ENCODE measurements at places on chromosomes 3 and 15. TPM values are rescaled to one million over a fixed set of nuclear protein-coding genes. Genes with fewer than 3 reads are reported as not detected.

DNA sequence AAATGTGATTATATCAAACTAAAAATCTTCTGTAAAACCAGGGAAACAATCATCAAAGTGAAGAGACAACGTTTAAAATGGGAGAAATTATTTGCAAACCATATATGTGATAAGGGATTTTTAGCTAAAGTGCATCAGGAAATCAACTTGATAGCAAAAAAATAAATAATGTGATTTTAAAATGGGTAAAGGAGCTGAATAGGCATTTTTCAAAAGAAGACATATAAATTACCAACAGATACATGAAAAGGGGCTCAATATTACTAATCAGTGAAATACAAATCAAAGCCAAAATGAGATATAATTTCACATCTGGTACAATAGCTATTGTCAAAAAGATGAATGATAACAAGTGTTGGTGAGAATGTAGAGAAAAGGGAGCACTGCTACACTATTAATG is 537.6 kb upstream of the NAALADL2 start:
- DNase-seq, result no peak

DNA sequence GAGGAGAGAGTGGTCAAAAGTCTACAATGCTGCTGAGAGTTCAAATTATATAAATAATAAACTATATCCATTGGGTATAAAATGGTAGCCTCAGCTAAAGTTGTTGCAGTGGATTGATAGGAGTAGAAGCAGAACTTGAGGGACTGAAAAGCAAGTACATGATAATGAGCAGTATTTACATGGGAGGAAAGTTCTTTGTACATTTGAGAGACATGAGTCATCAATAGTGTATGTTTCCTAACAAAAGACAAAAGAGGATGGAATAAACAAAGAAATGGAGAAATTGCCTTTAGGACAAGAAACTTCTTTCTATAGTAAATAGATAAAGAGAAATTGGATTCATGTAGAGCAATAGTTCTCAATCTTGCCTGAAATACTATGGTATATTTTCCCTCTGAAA is 110.0 kb upstream of the PLSCR5 start:
- no peak for DNase-seq

- no peak for DNase-seq
Measured at GRCh38 chr3:58361866-58362265, 29.2 kb downstream of the PXK start.

DNA sequence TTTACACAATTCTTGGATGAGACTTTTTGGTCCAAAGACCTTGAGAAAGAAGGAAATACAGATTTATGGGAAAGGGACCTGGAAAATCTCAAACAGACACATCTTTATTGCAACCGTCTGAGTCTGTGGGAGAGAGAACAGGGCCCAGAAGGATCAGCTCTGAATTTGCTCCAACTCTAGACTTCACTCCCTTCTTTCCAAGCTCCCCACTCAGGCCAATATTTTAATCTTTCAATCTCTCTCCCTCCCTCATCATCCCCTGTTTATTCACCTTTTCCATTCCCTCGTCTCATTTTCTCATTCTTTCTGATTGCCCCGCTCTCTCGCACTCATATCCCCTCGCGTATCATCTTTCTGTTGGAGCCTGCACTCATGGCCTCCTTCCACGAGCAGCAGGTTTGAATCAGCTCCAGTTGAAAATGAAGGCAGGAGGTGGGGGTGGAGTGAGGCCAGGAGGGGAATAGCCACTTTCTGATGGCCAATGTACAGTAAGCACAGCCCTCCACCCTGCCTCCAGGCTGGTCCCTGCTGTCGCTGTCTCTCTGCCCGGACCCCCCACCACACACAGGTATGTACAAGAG is 63.6 kb upstream of the BOC start:
- DNase-seq, result no peak

DNA sequence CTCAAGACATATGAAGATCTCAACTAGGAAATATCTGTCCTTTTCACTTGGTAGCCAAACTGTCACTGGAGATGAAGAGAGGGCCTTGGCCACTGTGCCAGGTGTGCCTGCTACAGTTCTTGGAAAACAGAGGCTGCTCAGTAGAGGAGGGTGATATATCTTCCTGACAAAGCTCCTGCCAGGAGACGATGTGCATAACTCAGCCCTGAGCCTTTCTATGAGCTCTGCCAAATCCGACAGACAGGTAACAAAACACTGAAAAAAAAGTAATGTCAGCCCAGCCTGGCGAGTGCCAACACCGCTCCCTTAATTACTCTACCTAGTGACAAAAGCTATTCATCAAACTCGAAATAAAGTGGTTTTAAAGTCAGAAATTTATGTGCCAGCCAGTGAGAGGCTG is 123.2 kb downstream of the MFSD1 start:
- no peak for DNase-seq

GRCh38 chr3:149663966-149664365 is 6.1 kb upstream of the WWTR1 start:
- DNase-seq, result no peak

DNA sequence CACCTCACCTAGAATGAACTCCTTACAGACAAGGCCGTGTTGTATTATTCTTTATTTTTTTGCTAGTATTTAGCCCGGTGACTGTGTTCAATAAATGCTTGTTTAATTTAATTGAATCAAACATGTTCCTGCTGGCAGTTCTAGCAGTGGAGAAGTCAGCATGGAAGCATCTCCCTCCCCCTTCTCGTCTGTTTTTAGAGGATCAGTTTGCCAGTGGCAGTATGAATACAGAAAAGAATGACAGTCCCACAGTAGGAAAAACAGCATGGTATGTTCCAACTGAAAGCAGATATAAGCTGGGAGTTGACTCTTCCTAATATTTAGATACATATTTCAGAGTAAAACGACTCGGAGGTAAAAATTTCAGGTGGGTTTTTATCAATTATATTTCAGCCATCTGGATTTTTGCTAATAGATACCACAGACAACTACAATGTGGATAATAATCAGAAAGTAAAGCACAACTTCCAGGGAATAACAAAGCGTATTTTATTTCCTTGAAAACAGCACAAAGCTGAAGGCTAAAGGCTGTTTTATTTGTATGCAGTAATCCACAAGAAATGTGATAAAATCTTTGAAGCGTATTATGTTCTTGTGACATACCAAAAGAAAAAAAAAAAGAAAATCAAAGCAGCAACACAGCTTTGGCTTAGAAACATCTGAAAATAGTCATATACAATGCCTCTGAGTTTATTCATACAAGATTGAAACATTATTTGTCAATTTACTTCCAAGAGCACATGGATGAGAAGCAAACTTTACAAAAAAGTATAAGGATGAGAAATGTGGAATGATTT is 244.5 kb upstream of the KCNMB2 start:
- no peak for DNase-seq

- peak; percentile 76 for DNase-seq
Measured at GRCh38 chr3:46558184-46559043, 7.7 kb downstream of the LRRC2 start.

- DNase-seq, result no peak
Measured at GRCh38 chr3:187920913-187921312, 175.6 kb upstream of the BCL6 start.

- no peak for DNase-seq
Measured at GRCh38 chr3:13621381-13622221, 72.7 kb downstream of the FBLN2 start.

- DNase-seq, result no peak
Measured at GRCh38 chr15:38560456-38560926, 4.1 kb downstream of the RASGRP1 start.

- DNase-seq, result no peak
Measured at GRCh38 chr15:95503640-95504225, 826.8 kb upstream of the NR2F2 start.

DNA sequence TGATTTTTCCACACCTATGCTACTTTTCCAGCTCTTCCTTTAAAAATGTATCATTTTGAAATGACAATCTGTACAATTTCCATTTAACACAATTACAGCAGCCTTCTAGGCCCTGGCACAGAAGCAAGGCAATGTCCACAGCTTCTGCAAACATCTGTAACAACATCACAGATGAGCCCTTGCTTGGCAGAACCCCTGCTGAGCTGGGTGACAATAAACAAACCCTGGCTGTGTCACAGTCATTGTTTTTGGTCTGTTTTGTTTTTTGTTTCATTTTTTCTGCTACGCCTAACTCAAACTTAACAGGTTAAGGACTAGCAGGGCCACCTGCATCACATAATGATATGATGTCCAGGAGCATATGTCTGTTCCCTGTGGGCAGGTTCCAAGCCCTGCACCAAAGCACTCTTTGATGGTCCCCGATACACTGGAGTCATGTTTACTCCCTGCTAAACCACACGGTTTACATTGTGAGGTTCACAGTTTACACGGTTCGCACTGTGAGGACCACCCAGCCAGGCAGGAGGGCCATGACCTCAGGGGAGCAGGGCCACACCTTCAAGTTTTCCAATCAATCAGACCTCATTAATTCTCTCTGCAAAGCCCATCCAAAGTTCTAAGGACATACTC is 186.8 kb upstream of the CHRNA7 start:
- no peak for DNase-seq

- no peak for DNase-seq
Measured at GRCh38 chr3:57675530-57675929, 17.3 kb downstream of the DENND6A start.

DNA sequence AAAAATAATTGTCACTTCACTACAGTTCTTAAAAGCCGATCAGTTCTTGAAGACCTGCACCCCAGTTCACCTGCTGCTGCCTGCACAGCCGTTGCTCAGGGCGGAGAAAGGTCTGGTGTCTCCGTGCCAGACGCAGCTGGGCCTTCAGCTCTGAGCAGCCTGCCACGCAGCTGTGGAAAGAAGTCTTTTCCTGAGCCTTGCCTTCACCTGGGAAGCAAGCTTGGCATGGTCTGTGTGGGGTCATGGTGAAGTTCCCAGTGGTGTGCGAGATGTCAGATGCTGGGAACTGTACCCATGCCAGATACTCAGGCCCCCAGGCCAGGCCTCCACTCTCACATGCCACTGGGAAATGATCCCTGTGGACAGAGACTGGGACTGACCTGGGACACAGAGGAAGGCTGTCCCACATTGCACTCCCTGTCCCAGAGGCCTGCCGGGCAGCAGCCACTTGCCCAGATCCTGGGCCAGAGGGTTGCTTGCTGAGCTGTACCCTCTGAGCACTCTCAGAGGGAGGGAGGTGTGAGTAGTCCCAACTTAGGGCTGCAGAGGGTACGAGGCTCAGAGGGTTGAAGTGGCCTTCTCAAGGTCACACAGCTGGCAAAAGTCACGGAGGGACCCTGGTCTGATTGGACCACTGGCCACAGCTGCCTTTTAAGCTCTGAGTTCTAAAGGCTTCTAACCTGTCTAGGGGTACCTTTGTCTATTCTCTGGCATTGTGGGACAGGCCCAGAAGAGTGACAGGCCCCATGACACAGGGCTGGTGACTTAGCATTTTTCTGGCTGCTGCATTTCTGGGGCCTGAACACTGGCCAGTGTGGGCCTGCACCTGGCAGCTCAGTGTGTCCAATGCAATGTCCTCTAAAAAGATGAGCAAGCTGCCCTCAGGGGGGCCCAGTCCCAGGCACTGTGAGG is 55.4 kb downstream of the KLF13 start:
- DNase-seq, result no peak

Gene GOLGA6D
- not detected for polyA plus RNA-seq

Gene BFSP2
- not detected for polyA plus RNA-seq

Gene MAP6D1
- polyA plus RNA-seq, result 0.35 TPM

Gene ADAMTS9
- not detected for polyA plus RNA-seq

Gene C3orf80
- not detected for polyA plus RNA-seq

Gene ITIH1
- 1.3 TPM for polyA plus RNA-seq

Gene TGM5
- not detected for polyA plus RNA-seq

Gene ZNF619
- 3.4 TPM for polyA plus RNA-seq

Gene HRG
- not detected for polyA plus RNA-seq
